ENCODE measurements at places on chromosomes 2 and 18. TPM values are rescaled to one million over a fixed set of nuclear protein-coding genes. Genes with fewer than 3 reads are reported as not detected.

Gene FBXO15
- total RNA-seq: 2.2 TPM

DNA sequence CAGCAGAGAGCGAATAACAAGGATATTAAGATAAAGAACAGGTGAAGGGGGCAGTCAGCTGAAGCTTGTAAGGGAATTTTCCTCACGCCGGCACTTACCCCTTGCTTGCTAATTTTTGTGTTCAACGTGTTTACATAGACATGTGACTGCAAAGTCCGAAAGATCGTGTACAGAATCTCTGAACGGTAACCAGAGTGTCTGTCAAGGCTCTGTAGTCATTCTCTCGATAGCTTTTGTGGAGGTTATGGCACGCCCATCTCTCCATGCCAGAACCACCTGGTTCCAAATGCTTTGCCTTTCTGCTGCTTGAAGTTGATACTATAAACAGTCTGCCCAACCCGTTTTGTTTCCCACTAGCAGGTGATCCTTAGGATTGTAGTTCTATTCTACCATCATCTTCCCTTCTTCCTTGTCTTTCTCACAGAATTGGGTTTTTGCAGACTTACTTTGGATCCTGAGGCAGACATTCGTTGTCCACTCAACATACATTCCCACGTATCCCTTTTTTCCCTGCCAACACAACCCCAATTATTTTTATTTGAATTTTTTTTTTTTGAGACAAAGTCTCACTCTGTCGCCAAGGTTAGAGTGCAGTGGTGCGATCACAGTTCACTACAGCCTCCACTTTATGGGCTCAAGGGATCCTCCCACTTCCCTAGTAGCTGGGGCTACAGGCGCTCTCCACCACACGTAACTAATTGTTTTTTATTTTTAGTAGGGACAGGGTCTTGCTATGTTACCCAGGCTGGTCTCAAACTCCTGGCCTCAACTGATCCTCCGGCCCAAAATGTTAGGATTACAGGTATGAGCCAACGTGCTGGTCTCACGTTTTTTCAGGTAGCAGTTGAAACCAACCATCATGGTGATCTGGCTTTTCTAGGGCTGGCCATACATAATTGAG, 1.3 kb upstream of the USP34 start:
- DNase-seq: no peak

DNA sequence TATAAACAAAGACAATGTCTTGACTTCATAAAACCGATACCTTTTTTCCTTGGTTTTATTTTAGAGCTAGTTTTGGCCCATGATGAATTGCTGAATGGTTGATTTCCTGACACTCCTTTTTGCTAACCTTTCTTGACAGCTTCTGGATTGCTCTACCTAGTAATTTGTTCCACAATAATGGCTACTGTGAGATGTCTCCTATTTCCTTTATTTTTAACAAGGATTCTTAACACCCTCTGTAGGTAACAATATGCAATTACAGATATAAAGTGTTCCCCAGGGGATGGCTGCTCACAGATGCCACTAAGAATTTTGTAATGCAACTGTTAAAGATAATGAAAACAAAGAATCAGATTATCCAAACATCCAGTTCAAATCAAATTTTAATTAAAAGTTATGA, 100.8 kb upstream of the ATP5MC3 start:
- no peak for DNase-seq

DNA sequence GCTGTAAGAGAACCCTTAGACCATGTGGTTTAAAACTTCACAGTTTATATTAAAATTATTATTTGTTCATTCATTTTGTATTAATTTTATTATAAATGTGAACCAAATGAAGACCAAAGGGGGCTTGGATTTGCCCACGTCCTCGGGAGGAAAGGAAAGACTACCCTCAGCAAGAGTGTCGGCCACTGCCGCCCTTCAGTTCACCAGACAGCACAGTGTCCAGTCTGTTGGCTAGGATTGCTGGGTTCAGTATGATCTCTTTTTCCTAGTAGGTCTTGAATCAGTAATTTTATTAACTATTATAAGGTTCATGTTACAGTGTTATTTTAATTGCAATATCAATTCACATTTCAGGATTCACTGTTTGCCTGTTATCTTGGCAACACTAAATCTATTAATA, 78.2 kb upstream of the CHRNA1 start:
- DNase-seq: no peak

DNA sequence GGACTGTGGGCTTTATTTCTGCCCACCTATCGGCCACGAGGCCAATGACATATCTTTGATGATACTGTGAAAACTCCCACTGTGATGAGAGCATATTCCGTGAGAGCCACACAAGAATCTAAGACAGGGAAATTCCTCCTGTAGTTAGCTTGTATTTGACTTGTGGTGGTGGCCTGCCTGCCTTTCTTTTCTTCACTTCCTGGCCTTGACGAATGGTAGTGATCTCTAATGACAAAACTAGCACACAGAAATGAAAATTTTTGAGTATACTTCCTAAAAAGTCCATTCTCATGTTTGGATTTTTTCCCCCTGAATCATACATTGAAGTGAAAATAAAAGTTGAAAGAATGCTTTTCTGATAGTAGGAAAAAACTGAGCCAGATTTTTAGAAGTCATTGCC, 94.4 kb downstream of the MGAT5 start:
- no peak for DNase-seq

DNA sequence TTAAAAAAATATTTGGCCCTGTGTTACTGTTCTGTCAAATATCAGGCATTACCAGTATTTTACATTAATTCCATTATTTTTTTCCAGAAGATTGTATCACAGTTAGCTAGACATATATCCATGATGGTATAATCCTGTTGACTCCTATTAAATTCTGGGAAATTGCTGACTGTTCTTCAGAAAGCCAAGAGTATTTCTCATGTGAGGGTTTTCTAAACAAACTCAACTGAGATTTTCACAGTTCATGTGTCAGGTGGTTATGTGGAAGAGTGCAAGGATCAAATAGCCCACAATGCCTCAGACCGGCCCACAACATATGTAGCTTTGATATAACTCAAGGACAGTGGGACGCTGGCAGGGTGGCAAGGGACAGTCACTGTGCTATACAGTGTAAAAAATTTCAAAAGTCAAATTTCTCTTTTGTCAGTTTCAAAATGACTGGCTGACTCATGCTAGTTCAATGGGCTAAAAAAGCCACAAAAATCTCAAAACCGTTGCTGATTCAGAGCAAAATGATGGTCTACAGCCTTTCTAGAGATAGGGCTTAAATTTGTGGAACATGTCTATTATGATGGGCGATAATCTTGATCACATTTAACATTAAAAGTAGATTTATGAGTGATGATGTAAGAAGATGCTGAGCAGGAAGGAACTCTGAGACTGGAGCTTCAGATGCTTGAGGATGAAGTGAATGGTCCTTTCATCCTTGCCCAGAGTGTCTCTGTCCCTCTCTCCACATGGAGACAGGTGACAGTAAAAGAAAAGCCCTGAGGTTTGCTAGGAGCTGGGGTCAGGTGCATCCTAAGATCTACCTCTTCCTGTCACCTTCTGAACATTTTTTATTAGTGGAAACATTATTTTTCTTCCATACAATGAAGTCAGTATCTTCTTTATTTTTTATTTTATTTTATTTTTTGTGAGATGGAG, 175.8 kb upstream of the PIEZO2 start:
- no peak for DNase-seq

DNA sequence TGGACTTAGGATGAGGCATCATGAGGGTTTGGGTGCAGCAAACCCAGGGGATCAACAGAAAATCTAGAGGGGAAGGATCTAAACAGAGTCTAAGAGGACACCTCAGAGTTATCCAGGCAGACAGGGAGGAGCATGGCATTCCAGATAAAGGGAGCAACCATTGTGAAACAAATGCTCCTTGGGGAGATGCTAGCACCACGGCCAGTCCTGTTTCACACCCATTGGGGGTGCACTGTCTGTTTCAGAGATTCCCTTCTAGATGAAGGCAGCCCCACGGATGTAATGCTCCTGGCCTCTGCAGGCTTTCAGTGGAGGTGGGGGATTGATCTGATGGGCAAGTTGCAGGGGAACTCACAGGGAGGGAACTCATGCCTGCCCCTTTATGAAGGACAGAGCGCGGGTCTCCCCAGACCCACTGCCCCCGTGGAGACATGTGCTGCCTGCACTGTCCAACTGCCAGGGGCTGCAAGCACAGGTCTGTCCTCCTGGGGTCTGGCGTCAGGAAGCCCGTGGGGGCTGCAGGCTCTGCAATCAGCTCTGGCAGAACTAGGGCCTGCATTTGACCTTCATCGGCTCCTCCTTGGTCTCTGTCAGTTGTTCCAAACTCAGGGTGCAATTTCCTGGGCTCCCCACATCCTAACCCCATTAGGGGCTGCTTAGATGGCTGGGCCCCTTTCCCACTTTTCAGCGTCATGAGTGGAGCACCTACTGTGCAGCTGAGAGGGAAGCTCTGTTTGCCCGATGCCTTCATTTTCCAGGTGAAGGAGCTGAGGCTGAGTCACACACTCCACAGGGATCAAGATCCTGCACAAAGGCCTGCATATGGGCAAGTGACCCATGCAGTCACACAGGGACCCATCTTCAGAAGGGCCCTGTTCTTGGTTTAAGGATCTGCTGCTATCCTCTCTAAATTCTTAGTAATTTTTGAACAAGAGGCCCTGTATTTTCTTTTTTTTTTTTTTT, 163.4 kb downstream of the ARL4C start:
- DNase-seq: no peak

DNA sequence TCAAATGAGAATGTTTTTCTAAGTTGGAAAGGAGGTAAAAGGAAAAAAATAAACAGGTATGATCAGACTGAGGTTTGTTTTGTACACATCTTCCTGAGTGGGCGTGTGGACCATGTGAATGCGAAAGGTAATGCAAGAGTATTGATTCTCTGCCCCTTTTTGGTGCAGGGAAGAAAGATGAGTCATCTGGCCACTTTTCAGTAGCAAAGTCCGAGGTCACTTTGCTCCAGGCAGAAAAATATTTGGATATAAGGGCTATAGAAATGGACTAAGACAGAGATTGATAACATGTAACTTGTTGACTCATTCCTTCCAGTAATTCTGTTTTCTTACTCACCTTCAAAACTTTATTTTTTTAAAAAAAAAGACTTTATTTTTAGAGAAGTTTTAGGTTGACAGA, 130.5 kb downstream of the DSEL start:
- DNase-seq: no peak

DNA sequence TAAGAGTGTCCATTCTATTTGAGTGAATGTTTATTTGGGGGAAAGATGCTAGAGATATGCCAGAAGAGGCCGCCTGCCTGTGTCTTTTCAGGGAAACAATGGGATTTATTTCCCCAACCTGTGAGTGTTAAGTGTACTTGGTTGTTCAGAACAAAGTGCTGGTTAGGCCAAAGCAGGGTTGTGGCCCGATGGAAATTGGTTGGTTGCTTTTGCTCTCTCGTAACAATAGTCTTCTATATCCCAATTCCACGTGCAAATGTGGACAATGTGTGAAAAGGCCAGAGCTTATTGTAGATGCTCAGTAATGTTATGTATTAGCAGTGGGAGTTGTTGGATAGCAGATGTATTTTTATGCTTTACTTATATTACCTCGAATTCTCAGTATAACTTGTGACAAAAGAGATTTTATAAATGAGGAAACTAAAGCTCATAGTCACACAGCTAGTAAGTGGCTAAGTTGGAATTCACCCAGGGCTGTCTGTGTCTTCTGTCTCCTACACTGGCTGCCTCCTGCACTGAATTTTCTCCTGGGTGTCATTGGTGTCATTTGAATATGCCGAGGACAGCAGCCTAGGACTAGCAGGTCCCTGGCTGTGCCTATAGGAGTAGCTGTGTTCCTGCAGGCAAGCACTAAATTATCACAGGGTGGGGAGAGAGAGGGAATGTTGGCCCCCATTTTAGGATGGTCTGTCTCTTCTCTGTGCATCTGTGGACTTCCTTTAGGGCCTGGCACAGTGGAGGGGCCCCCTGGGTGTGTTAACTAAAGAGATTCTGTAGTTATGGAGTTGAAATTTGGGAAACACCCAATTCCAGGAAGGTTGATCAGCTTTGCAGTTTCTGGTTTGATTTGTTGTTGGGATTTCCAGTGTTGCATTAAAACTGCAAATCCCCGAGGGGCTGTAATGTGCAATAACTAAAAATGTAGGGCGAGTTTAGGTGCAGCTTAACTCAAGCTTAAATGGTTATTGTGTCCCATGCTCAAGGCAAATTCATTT, 21.6 kb downstream of the GPD2 start:
- DNase-seq: no peak

GRCh38 chr2:237465515-237466148, 21.4 kb upstream of the MLPH start:
- DNase-seq: no peak

DNA sequence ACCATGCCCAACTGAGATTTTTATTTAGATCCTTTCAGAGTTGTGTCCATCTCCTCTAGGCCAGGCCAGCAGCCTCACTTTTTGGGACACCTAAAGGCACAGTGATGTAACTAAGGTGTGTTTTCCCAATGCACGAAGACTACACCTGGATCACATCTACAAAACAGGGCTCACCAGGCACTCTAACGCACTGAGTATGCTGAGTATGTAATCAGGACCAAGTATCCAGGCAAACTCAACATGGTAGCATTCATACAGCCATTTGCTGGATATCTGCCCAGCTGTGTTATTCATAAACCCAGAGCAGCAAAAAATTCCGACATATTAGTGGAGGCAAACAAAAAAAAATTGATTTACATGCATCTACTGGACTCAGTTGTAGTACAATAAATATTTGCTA, 33.8 kb downstream of the LPIN2 start:
- DNase-seq: no peak

DNA sequence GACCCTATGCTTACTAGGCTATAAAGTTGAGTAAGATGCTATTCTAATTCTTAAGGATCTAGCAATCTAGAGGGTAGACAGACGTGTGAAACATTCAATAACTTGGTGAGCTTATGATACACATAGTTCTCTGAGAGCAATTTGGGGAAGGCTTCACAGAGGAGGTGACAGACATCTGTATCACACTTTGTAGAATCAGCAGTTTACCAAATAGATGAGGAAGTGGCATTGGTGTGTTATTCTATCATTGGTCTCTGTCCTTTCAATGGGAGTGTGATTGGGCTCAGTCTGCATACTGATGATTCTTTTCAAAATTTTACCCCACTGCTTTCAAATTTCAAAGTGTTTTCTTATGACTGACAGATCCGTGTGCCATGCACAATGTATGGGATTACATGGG, 47.0 kb upstream of the TMEM178A start:
- DNase-seq: no peak

- no peak for DNase-seq
Observed at GRCh38 chr2:136527560-136527959, 237.8 kb upstream of the THSD7B start.

Data from ureter (tissue), 1 donor.